Activated T-helper 9 cell treated with anti-CD3 and anti-CD28 coated beads, Interleukin-2, amount 50 U/mL, for 16 hours (primary cell): ENCODE measurements at places on chromosomes 2 and 18.

DNA sequence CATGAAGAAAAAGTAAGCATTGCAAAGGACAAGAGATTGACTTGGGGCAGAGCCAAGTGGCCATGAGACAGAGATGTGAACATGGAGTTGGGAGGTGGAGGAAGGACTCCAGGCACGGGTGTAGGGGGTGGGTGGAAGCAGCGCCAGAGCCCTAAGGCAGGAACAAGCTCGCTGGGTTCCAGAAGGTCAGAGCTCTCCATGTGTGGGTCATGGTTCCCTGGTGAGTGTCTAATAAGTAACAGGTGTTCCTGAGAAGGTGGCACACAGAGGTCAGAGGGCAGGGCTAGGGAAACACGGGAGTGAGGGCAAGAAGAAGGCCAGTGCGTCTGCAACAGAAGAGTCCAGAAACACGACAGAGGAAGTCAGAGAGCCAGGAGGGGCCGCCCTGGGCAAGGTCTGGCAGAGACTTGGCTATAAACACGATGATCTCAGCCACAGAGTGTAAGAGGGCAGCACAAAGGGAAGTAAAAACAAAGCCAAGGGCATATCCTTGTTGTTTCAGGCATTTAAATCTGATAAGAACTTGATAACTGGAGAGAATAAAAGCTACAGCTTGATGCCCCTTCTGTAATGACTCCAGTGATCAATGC lies 260.8 kb downstream of the TGIF1 start:
- DNase-seq: no peak

GRCh38 chr2:134836986-134837385 lies 1.4 kb upstream of the ACMSD start:
- no peak for DNase-seq

GRCh38 chr2:127106991-127107621 lies at the start of gene BIN1:
Gene BIN1 (minus strand): TSS chr2:127107154. CDS start chr2:127106943, 211 bp downstream.
- peak; percentile 60 for DNase-seq

DNA sequence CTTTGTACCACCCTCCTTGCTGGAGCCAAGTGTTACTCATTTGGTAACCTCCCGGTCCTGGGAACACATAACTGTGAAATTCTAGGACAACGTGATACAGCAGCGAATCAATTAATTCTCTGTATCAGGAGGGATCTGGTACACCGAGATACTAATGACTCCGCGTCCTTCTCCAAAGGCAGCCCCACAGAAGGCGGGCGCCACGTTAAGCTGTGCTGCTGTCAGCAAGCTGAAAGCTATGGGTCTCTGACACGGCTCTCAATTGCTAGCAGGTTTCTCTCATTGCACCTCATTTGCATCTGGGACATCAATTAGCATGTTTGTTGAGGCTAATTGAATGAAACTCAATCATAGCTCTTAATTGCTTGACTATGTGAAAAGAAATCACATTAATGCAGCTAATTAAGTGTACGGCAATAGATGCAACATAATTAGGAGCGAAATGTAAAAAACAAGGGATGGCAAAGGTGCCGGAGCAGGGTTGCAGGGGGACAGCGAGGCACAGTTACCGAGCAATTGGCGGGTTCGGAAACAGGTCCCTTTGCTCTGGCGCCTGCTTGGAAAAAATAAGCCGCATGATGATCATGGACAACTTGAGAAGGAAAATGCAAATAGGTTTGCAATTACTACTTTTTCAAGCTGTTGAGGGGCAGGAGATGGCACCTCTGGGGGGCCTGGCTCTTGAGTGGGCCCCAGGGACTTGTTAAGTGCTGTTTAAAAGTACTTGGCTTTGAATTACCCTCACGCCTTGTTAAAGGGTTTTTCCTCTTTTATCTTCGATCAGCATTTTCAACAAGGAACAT lies 264.2 kb downstream of the GBX2 start:
- DNase-seq: no peak

DNA sequence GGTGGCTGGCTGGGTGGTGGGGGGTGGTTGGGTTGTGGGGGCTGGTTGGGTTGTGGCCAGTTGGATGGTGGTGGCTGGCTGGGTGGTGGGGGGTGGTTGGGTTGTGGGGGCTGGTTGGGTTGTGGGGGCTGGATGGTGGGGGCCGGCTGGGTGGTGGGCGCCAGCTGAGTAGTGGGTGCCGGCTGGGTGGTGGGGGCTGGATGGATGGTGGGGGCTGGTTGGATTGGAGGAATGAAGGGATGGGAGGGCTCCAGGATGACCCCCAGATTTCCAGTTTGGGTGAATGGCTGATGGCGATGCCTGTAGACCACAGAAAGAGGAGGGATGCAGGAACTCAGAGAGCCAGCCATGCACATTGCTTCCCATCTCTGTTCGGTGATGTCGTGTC lies 26.8 kb upstream of the GPR17 start:
- no peak for DNase-seq

- no peak for DNase-seq
Measured at GRCh38 chr18:13409026-13409425, 190.5 kb downstream of the LDLRAD4 start.

GRCh38 chr18:1002653-1003178 lies 98.0 kb downstream of the ADCYAP1 start:
- DNase-seq: no peak

DNA sequence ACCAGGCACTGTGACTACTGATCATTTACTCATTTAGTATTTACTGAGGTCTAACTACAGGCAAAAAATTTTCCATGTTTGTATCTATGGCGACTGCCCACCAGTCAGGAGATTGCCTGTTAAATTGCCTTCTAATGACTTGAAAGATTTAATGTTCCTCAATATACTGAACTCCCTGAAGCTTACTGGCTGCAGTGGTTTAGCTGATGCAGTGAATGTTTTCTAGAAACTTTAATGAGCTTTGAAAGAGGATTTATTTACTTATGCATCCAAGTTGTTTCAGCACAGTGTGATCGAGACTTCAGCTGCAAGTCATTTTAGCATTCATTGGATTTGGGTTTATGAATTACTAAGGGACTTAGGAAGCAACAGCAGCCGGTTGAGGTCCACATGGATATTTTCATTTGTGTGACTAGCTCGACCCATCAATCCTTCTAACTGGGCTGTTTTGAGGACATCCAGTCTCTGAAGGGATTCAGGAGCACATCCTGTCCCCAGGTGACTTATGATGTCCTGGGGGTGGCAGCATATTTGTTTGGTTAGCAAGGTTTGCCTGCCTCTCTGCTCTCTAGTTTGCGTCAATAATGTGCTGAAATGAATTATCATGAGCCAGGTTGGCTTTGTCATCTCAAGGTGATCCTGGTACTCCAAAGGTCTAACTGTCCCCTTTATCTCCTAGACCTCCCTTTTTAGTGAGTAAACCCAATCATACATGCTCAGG lies 26.8 kb downstream of the ACMSD start:
- no peak for DNase-seq

- no peak for DNase-seq
Measured at GRCh38 chr2:118569876-118570535, 277.4 kb downstream of the EN1 start.

DNA sequence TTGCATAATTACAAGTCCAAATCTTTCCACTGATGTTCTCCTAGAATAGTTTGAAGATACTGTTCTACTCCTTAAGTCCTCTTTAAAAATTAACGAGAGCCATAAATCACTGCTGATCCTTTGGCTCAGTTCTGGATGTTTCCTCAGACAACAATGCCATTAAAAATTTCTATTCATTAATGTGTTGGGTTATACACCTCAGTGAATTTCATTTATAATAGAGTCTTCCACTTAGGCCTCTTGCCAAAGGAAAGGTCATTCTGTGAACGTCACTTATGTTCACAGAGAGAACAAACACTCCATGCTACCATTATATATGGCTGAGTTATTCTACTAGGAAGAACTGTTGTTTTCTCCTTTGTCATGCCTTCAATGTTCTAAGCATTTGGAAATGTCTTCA lies 1472.3 kb upstream of the CELF4 start:
- DNase-seq: no peak

DNA sequence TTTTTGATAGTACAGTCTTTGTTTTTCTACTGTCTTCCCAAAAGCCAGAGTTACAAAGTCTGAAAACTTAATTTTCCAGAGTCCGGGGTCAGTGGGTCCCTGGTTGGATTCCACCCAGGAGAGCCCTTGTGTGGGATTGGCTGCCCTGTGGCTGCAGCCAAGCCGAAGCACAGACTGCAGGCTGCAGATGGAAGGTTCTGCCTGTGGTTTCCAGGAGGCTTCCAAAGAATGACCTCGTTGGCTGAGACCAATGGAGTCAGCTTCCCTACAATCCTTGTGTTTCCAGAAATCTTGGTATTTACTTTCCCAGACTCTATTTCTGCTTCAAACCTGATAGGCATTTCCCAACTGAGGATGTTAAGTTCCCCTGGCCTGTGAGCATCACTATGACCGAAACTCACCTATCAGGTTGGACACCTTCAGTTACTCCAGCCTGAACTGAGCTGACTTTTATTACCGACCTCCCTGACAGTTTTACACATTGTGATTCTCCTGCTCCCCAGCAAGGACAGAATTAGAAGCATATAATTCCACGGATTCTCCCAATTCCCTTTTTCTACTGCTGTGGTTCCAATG lies 117.5 kb upstream of the CCDC68 start:
- no peak for DNase-seq

GRCh38 chr18:33803636-33804035 lies 225.6 kb downstream of the ASXL3 start:
- no peak for DNase-seq

- no peak for DNase-seq
Measured at GRCh38 chr2:129923265-129924091, 56.0 kb upstream of the RAB6C start.

DNA sequence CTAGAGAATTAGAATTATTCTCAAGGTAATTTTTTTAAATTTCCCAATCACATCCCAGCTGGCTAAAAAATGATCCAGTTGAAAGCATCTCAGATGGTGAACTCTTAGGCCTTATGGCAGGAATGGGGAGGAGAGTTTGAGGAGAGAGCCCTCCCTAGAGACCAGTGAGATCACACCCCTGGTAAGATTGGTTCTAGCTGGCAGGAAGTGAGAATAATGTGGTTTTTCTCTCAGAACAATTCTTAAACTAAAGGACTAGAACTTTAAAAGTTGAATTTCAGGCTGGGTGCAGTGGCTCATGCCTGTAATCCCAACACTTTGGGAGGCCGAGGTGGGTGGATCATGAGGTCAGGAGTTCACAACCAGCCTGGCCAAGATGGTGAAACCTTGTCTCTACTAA lies 120.2 kb downstream of the MYO3B start:
- no peak for DNase-seq

DNA sequence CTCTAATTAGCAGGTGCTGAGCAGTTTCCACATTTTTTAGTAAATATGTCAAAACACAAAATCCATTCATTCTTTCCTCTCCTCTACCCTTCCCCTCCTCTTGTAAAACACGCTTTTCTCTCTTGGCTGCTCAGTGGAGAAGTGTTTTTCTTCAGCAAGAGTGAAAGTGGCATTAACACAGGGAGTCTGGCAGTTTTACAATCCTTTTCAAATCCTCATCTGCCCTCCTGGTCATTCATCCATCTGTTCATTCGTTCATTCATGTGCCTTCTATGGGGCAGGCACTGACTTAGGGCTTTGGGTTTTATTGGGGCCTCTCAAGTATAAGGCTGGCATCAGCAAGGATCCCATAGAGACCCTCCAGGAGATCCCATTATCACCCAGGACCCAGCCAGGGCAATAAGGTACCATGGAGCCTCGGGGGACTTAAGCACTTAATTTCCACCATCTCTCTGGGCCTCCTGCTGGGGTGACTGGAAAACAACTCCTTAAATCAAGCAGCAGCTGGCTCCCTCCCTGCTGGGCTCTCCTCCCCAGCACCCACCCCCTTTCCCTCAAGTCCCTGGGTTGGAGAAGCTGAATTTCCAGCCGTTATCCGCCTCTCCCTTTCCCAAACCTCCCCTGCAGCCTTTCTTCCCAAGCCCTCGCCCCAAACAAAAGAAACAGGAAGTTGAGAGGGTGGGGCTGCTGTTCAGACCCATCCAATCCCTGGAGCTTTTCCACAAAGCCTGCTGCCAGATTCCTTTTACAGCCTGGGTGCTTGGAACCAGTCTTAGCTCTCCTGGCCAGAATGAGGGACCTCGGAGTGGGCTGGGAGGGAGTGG lies 32.6 kb downstream of the MARCHF4 start:
- no peak for DNase-seq

GRCh38 chr2:63778391-63778790 lies 63.3 kb upstream of the UGP2 start:
- no peak for DNase-seq

DNA sequence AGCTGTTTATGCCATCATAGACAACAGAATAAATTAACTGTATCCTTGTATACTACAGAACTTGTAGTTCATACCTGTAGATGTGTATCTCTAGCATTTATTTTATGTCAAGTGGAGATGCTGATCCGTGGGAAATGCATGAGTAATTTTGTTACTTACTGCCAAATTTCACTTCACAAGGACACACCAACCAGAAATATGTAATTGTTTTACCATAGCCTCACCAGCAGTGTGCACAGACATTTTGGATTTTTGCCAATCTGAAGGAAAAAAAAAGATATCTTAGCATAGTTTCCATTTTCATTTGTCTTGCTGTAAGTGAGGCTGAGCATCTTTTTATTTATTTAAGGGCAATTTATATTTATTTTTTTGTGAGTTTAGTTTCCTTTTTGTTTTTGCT lies 265.1 kb upstream of the OSR1 start:
- no peak for DNase-seq

- no peak for DNase-seq
Measured at GRCh38 chr2:17627434-17627833, 86.9 kb downstream of the VSNL1 start.

DNA sequence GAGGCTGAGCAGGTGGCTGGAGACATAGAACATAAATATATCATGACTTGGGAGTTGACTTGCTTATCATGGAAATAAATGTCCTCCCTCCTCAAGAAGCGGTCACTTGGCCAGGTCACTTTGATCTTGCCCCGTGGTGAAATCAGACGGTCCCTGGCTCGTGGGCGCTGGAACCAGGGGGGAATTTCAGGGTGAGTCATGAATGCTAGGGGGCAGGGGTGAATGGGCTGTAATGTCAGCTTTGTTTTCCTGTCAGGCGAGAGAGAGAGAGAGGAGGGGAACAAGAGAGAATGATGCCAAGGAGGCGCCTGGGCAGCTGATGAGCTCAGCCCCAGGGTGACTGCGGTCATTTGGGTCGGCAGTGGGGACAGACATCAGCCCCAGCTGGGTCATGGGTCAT lies 47.7 kb downstream of the RRM2 start:
- no peak for DNase-seq

GRCh38 chr2:50408053-50408452 lies 623.9 kb downstream of the NRXN1 start:
- no peak for DNase-seq

GRCh38 chr2:220782609-220783113 lies 789.4 kb downstream of the EPHA4 start:
- DNase-seq: no peak

DNA sequence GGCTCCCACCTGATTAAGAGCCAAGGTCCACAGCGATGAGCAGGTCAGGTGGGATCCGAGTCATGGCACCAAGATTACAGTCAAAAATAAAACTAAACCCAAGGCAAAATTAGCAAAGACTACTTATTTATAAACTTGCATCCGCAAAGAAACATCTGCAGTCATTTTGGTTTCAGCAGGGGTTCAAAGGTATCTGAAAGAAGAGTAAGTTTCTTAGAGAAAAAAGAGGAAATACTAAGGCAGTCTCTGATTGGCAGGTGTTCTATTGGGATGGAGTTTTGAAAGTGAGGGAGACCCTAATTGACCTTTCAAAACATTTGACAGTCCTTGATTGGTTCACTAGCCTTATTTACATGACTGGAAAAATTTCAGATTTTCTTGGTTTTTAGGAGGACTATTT lies 11.0 kb upstream of the PLB1 start:
- DNase-seq: no peak
